Choroid plexus epithelial cell (primary cell): ENCODE measurements at places on chromosomes 2 and 18.

DNA sequence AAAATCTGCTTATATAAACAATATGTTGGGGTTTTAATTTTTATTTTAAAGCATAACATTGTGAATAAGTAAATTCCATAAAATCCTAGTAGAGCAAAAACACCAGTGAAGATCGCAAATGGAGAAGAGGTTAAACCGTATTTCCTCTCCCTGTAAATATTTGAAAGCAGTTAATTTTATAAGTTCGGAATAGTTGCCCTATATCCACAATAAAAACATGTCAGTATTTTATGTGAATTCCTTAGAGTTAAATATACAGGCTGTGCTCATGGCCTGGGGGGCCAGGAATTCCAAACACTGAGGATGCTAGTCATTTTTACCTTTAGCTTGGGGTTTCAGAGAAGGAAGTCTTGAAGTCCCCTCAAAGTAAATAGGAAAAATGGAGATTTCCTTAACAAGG is 135.0 kb downstream of the FIGN start:
- DNase-seq, result no peak

DNA sequence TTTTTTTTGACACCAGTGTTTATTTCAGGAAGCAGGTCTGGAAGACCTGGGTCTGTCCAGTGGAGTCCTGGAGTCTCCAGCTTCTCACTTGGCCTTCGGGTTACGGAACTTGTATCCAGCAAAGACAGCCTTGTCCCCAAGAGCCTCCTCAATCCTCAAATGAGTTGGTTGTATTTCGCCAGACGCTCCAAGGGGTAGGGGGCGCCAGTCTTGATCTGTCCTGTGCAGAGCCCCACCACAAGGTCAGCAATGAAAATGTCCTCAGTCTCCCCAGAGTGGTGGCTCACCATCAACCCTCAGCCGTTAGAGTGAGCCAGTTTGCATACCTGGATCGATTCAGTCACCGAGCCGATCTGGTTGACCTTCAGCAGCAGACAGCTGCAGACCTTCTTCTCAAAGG is 21.9 kb downstream of the ASXL2 start:
- no peak for DNase-seq

- DNase-seq, result no peak
These were observed 40.7 kb downstream of the RALB start for GRCh38 chr2:120293096-120294007.

DNA sequence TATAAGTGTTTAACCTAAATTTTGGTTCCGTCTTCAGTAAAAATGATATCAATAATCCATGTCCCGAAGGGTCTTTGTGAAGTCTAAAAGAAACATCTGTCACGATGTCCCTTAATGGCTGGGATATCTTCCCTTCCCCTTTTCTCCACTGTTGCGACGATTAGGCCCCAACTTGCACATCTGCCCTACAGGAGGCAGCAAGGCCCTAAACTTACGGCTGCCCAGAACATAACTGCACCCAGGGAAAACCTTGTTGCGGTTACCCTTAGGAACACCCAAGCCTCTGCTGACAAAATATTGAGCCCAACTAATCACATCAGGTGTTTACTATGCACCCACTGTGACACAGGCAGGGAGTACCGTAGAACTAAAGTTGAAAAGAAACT is 1.3 kb upstream of the SMAD2 start:
- DNase-seq, result peak; percentile 42

GRCh38 chr2:85681776-85682175 is 12.4 kb upstream of the GNLY start:
- DNase-seq, result no peak

GRCh38 chr2:157837851-157838441 is 38.2 kb downstream of the ACVR1 start:
- peak; percentile 62 for DNase-seq

GRCh38 chr2:146879882-146880281 is 964.9 kb upstream of the ACVR2A start:
- DNase-seq, result peak; percentile 12

GRCh38 chr2:207944334-207944733 is 81.0 kb downstream of the PLEKHM3 start:
- no peak for DNase-seq

DNA sequence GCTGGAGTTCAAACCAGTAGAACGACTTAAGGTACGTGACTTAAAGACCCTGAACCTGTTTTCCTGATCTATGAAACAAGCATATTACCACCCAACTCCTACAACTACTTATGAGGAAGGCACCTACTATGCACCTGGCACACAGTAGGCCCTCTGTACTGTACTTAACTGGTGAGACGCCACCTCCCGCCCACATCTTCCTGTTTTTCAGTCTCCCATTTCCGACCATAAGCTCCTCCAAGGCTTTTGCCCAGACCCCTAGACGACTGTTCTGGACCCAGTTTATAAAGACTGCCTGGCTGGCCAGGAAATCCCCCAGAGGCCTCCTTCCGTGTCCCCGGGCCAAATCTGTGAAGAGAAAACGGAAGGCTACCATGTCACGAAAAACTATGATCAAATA is 1.5 kb downstream of the GALNT14 start:
- DNase-seq, result no peak

- DNase-seq, result no peak
These were observed 144.0 kb downstream of the TMEM163 start for GRCh38 chr2:134574611-134575330.

DNA sequence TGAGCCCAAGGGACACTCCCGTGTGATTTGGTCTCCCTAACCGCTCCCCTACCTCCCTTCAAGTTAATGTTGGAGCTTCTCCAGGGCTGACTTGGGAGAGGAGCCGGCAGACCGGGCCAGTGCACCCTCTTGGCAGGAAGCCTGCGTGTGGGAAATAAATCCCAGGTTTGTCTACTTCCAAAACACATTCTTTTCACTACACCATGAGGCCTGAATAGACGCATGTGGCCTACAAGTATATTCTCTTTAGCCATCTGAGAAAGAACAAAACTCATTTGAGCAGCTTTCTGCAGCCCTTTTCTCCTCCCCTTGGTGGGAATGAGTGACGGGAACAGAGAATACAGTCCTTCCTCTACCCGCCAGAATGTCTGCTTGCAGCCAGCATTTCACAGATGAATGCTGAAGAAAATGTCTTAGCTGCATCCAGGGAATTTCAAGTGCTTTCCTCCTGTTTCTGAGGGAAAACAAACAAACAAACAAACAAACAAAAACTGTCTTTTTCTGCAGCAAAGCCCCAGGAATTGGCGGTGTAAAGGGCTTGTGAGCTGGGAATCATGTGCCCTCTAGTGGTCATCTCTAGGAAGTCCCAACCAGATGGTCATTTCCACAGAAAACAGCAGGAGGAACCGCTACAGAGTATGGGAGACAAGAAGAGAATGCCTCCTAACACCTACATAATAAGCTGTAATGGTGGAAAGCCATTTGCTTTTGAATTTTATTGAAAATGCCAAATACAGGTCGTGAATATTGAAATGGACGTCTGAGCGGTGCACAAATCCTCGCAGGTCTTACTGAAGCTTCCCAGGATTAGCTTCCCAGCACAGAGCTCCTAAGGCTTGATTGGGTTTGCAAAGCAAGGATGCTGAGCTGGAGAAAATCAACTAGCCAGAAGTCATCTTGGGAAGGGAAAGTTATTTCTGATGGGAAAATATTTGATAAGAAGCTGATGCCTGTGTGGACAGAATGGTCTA is 41.2 kb upstream of the DAPL1 start:
- peak; percentile 86 for DNase-seq

GRCh38 chr2:12883906-12884305 is 167.2 kb downstream of the TRIB2 start:
- DNase-seq, result peak; percentile 30

- DNase-seq, result peak; percentile 34
These were observed 702 bp downstream of the OLA1 start for GRCh38 chr2:174247474-174248186.

DNA sequence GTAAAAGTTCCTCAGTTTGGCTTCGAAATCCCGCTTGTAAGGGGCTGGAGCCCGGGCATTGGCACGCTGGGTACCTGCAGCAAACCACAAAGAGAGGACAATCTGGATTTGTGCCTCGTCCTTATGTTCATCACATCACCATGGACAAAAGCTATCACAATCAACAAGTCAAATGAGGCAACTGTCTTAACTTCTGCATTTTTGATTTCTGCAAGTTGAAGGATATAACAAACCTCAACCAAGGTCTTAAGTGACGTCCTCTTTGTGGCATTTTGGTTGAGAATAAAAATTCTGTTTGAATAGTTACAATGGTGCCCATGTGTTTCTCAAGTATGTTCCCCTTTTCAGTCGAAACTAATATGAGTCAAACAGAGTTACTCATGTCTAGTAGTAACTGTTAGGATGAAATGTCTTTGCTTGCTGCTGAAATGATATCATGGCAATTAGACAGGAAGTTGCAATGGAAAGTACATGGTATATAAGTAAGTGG is 70.8 kb upstream of the STK17B start:
- no peak for DNase-seq

DNA sequence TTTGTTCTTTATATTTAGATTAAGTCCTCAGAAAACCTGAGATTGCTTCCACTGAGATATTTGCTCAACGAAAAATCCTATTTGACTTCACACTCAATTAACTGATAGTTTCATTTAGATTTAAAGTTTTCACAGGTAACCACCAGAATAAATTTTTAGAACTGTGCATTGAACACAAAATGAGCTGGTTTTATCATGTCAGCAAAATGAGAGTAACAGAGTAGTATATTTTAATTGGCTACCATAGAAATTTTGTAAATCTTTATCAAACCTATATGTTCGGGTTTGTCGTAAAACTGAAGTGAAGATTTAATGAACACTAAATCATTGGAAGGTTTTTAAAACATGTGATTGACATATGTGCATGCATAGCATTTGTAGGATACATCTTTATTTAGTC is 32.7 kb upstream of the MFF start:
- no peak for DNase-seq

DNA sequence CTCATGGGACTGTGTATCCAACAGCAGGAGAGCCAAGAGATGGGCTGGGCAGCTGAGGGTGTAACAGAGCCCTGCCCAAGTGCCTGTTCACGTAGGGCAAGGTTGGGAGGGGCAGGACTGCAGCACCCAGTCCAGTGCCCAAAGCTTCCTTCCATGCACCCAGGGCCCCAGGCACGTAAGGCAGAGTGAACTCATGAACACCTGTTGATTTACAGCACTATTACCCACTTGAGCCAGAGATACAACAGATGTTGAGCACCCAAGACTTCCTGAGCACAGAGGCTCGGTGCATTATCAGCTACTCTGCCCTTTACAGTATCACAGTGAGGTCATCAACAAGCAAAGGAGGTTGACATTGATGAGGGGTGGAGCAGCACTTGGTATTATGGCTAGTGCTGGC is 50.2 kb upstream of the FHL2 start:
- DNase-seq, result no peak

DNA sequence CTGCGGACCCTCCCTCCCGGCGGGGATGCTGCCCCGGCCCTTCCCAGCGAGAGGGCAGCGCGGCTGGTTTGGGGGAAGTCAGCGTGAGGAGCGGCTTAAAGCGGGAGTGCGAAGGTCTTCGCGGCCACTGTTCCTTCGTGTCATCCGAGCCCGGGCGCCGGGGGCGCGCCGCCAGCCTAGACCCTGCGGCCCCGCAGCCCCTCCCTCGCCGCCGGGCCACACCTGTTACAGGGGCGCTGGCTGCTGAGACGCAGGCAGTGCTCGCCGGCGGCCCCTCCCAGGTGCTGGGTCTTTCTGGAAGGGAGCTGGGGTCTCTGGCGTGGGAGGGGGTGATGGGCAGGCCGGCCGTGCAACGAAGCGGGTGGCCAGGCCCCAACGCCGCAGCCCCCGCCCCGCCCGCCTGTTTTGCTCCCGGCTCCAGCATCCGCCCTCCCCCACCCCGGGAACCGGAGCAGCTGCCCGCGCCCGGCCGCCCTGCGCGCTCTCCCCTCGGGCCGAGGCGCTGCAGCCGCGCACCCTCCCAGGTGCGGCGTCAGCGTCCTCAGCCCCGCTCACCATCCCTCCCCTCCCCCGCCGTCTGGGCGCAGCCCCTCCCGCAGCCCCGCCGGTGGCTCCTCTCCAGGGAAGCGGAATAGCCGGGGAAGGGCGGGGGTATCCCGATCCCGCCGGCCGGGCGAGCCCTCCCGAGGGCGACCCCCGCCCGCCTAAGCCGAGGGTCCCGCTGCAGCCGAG is 727 bp downstream of the KIF1A start:
- no peak for DNase-seq

GRCh38 chr18:57768537-57769326 is 34.4 kb downstream of the ATP8B1 start:
- no peak for DNase-seq

DNA sequence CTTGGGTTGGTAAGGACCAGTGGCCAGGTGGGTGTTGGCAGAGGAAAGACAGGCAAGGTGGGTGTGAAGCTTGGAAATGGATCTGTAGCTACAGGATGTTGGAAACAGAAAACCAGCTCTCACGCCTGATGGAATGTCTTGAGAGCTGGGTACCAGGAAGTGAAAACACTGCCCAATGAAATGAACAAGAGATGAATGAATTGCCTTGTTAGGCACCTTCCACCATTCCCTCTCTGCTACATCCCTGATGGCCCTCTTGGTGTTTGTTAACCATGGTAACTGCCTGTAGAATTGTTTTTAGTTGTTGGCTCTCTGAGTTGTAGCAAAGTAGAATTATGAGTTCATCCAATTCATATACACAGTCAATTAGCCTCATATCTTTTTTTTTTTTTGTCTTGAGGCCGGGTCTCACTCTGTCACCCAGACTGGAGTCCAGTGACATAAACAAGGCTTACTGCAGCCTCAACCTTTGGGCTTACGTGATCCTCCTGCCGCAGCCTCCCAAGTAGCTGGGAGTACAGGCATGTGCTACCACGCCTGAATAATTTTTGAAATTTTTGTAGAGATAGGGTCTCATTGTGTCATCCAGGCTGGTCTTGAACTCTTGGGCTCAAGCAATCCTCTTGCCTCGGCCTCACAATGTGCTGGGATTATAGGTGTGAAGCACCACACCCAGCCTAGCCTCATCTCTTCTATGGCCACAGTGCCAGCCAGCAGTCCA is 9.5 kb downstream of the KCMF1 start:
- no peak for DNase-seq

DNA sequence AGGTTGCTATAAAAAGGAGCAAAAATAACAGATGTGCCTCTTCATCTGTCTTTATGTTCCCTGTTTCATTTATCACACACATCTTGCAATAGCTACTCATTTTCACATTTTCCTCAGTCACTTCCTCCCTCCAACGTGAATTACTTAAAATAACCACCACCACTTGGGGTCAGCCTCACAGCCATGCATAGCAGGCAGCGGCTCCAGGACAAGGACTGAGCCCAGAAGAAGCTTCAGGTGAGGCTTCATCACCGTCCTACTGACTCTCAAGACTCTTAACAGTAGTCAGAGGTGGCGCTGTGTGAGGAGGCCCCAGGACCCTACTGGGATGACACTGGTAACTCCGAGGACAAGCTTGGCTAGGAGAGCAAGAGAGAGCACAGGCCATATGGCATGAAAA is 15.5 kb upstream of the ST8SIA5 start:
- DNase-seq, result no peak
